Karpas-422 (cell line): ENCODE measurements at places on chromosomes 1 and 21.

- H3K4me3 ChIP-seq: no peak overlapping the region
- H3K27ac ChIP-seq: no peak overlapping the region
- no peak for DNase-seq
- H3K36me3 ChIP-seq: no peaks in the 10 kb centered on the region
- H3K27me3 ChIP-seq: peaks cover 2% of the 10 kb centered on the region; the same call in 1 of the 2 replicates
Measured at GRCh38 chr1:89298461-89298860, 25.8 kb upstream of the GBP5 start.

DNA sequence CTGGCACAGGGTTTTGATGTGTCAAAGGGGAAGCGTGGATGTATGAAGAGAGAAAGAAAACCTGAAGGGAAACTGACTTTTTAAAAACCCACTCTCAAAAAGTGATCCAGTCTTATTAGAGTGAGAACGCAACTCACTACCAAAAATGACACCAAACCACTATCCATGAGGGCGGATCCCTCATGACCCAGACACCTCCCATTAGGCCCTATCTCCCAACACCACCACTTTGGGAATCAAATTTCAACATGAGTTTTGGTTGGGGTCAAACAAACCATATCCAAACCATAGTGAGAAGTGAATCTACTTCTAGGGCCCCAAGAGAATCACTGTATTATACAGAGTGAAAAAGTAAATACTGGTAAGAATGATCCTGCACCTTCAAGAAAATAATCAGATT is 53.5 kb downstream of the FNBP1L start:
- no peaks in the 10 kb centered on the region for H3K36me3 ChIP-seq
- DNase-seq: no peak
- H3K4me1 ChIP-seq: no peaks in the 10 kb centered on the region
- H3K27ac ChIP-seq: no peak overlapping the region
- no peak overlapping the region for H3K4me3 ChIP-seq
- H3K27me3 ChIP-seq: no peaks in the 10 kb centered on the region

GRCh38 chr21:32994305-32994704 is 31.4 kb upstream of the OLIG2 start:
- no peak overlapping the region for H3K4me3 ChIP-seq
- DNase-seq: peak; percentile 54
- 0 out of 2 replicates have a peak, but pooled peaks cover 4% of the 10 kb centered on the region for H3K27me3 ChIP-seq
- H3K4me1 ChIP-seq: no peaks in the 10 kb centered on the region
- no peak overlapping the region for H3K27ac ChIP-seq
- no peaks in the 10 kb centered on the region for H3K36me3 ChIP-seq

DNA sequence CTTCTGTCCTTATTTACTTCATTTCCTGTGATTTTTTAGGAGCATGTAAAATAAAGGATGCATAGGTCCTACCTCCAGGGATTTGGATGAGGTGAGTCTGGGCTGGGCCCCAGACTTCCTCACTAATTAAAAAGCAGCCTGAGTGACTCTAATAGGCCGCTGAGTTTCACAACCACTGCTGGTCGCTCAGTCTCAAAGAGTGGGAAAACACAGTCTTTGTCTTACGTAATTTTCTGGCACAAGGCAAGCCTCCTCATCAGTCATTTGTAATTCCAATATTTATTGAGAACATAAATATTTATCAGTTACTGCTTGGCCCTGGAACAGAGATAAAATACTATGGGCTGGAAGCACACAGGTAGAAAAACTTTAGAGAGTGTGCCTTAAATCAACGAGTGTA is 195.4 kb upstream of the RUNX1 start:
- no peaks in the 10 kb centered on the region for H3K27me3 ChIP-seq
- H3K4me3 ChIP-seq: no peak overlapping the region
- no peak overlapping the region for H3K27ac ChIP-seq
- no peaks in the 10 kb centered on the region for H3K36me3 ChIP-seq
- peaks cover 12% of the 10 kb centered on the region for H3K4me1 ChIP-seq
- DNase-seq: no peak

DNA sequence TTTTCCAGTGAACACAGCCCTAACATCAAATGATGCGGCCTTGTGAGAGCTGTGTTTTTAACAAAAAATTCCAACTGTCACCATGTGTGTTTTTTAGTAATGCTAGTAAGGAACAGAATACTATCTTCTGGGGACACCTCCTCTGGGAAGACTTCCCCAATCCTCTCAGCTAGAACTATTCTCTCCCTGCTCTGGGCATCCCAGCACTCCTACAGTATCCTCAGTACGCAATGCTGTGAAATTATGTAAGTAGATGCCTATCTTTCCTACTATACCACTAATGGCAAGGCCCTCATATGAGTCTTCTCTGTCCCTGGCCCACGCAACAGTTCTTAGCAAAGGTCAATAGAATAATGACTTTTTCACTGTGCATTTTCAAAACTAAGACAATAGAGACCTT is 19.5 kb upstream of the TTC39A start:
- H3K27me3 ChIP-seq: no peaks in the 10 kb centered on the region
- no peak overlapping the region for H3K27ac ChIP-seq

DNA sequence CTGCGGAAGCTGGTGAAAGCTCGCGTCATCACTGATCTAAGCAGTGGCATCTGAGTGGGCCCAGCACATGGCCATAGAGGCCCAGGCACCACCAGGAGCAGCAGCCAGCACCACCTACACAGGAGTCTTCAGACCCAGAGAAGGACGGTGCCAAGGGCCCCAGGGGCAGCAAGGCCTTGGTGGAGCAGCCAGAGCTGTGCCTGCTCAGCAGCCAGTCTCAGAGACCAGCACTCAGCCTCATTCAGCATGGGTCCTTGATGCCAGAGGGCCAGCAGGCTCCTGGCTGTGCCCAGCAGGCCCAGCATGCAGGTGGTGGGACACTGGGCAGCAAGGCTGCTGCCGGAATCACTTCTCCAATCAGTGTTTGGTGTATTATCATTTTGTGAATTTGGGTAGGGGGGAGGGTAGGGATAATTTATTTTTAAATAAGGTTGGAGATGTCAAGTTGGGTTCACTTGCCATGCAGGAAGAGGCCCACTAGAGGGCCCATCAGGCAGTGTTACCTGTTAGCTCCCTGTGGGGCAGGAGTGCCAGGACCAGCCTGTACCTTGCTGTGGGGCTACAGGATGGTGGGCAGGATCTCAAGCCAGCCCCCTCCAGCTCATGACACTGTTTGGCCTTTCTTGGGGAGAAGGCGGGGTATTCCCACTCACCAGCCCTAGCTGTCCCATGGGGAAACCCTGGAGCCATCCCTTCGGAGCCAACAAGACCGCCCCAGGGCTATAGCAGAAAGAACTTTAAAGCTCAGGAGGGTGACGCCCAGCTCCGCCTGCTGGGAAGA is 3.2 kb upstream of the ARTN start:
- H3K4me3 ChIP-seq: no peak overlapping the region
- DNase-seq: peak; percentile 74
- H3K27me3 ChIP-seq: no peaks in the 10 kb centered on the region
- no peak overlapping the region for H3K27ac ChIP-seq
- H3K36me3 ChIP-seq: no peaks in the 10 kb centered on the region

DNA sequence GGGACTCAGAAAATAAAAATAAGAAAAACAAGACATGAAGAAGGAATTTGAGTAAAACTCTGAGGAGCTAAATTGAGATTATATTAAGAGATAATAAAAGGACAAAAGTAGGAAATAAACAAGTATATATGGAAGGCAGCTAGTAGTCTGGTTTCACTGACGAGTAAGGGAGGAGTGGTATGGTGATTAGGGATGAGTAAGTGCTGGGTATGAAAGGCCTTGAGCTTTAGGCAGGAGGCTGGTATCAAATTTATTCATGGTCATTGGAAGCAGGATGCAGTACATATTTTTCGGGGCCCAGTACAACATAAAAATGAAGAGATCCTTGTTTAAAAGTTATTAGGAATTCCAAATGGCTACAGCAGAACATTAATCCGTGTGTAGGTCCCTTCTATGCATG is 789.7 kb upstream of the PRMT6 start:
- H3K4me1 ChIP-seq: no peaks in the 10 kb centered on the region
- no peak overlapping the region for H3K4me3 ChIP-seq
- DNase-seq: no peak
- H3K27ac ChIP-seq: no peak overlapping the region
- H3K27me3 ChIP-seq: no peaks in the 10 kb centered on the region

DNA sequence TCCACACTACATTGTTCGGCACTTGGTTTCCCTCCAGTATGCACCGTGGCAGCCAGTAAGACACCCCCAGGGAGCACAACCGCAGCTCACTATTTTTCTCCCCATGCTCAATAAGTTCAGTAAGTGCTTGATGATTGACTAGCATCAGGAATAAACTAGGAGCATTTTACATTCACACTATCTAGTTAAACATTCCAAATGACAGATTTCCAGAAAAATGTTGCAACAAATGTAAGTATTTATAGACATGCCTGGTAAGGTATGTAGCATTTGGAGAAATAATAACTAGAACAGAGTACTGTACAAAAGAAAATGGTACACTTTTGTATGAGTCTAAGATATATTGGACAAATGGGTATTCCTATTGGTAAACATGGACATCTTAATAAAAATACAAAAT is 92.9 kb downstream of the SLC45A1 start:
- H3K4me3 ChIP-seq: no peak overlapping the region
- peaks cover 18% of the 10 kb centered on the region for H3K4me1 ChIP-seq
- H3K27me3 ChIP-seq: no peaks in the 10 kb centered on the region
- no peak overlapping the region; the same call in 1 of the 2 replicates for H3K27ac ChIP-seq
- H3K36me3 ChIP-seq: peaks cover 92% of the 10 kb centered on the region

GRCh38 chr1:81584398-81584797 is 216.3 kb upstream of the ADGRL2 start:
- no peaks in the 10 kb centered on the region for H3K36me3 ChIP-seq
- no peak overlapping the region for H3K4me3 ChIP-seq
- no peaks in the 10 kb centered on the region for H3K4me1 ChIP-seq
- DNase-seq: no peak

GRCh38 chr21:45854690-45855247 is 126.8 kb upstream of the COL6A1 start:
- no peak overlapping the region for H3K27ac ChIP-seq
- no peaks in the 10 kb centered on the region for H3K4me1 ChIP-seq
- no peaks in the 10 kb centered on the region for H3K27me3 ChIP-seq
- no peak for DNase-seq
- H3K36me3 ChIP-seq: no peaks in the 10 kb centered on the region

GRCh38 chr1:158819461-158820443 is 11.4 kb upstream of the MNDA start:
- no peak overlapping the region for H3K27ac ChIP-seq
- DNase-seq: no peak
- no peaks in the 10 kb centered on the region for H3K36me3 ChIP-seq

DNA sequence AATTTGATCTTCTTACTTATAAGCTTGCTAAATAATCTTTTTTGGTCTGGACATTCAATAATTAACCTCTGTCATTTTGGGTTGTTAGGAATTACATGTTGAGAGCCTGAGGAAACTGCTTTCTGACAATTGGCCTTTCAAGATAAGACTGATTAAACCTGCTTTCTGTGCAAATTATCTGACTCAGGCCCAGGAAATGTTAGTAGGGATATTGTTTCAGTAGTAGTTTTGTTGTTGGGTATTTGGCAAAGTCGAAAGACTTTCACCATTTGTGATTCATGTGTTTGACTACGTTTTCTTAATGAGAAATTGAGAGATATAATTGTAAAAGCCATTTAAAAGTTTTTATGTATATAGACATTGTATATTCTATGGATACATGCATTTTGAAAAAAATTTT is 81.1 kb upstream of the GPR88 start:
- H3K4me3 ChIP-seq: no peak overlapping the region
- no peak for DNase-seq
- no peaks in the 10 kb centered on the region for H3K36me3 ChIP-seq
- H3K27ac ChIP-seq: no peak overlapping the region
- peaks cover 24% of the 10 kb centered on the region for H3K4me1 ChIP-seq
